ENCODE measurements at places on chromosomes 3 and 15.

DNA sequence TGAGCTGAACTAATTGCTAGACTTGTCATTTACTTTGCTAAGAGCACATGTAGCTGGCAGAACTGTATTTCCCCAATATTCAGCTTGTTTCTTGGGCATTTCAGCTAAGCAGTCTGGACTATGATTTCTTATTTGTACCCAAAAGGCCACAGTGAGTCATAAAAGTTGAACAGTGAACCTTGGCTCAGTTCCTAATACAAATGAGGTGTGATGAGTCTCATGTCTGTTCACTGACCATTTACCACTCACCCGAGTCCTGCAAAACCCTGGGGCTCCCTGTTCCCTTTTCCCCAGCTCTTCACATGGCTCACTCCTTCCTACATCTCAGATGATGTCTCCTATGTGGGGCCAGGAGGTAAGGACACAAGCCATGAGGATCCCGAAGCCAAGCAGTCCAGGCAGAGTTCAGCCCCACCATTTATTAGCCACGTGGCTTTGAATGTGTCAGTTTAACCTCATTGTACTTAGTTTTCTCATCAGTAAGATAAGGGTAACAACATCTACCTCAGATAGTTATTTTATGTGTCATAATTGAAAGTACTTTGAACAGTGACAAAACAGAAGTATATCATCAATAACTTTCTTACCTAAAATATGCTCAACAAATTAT lies 239.3 kb downstream of the IL5RA start:
- DNase-seq = no peak

GRCh38 chr3:194177141-194177540 lies 41.2 kb downstream of the HES1 start:
- no peak for DNase-seq

GRCh38 chr3:187069857-187070516 lies 69.3 kb downstream of the RPL39L start:
- DNase-seq = no peak

- DNase-seq = no peak
These were observed 30.7 kb downstream of the DUOX2 start for GRCh38 chr15:45083223-45083622.

DNA sequence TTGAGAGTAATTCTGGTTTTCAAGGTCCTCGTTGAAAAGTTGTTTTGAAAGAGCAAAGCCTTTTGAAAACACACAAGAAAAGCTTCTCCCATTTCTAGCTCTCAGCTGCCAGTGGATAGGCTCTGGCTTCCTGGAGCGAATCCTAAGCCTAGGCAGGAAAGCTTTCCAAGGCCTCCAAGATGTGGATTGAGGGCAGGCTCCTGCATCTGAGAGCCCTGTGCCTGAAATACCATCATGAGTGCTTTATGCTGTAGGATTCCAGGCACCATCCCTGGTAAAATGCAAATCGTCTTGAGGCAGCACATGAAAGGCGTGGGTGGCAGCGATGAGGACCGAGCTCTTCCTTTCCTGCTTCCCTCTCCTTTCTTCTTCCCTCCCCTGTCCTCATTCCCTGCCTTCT lies 60.7 kb upstream of the CORO2B start:
- no peak for DNase-seq

- DNase-seq = no peak
These were observed 6.4 kb upstream of the ADAM10 start for GRCh38 chr15:58755956-58756355.

- no peak for DNase-seq
These were observed 13.5 kb downstream of the TARS3 start for GRCh38 chr15:101710806-101711205.

GRCh38 chr3:186815435-186815834 lies 9.2 kb upstream of the RFC4 start:
- DNase-seq = no peak

DNA sequence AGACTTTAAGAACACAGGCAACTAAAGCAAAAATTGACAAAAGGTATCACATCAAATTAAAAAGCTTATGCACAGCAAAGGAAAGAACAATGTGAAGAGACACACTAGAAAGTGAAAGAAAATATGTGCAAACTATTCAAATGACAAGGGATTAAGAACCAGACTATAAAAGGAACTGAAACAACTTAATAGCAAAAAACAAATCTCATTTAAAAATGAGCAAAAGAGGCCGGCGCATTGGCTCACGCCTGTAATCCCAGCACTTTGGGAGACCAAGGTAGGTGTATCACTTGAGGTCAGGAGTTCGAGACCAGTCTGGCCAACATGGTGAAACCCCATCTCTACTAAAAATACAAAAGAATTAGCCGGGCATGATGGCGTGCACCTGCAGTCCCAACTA lies 14.4 kb downstream of the NGLY1 start:
- DNase-seq = no peak

GRCh38 chr3:124174476-124174875 lies 182.6 kb upstream of the ROPN1 start:
- no peak for DNase-seq

GRCh38 chr3:81375921-81376320 lies 385.5 kb downstream of the GBE1 start:
- DNase-seq = no peak

GRCh38 chr3:79113876-79114275 lies 653.9 kb downstream of the ROBO1 start:
- no peak for DNase-seq

DNA sequence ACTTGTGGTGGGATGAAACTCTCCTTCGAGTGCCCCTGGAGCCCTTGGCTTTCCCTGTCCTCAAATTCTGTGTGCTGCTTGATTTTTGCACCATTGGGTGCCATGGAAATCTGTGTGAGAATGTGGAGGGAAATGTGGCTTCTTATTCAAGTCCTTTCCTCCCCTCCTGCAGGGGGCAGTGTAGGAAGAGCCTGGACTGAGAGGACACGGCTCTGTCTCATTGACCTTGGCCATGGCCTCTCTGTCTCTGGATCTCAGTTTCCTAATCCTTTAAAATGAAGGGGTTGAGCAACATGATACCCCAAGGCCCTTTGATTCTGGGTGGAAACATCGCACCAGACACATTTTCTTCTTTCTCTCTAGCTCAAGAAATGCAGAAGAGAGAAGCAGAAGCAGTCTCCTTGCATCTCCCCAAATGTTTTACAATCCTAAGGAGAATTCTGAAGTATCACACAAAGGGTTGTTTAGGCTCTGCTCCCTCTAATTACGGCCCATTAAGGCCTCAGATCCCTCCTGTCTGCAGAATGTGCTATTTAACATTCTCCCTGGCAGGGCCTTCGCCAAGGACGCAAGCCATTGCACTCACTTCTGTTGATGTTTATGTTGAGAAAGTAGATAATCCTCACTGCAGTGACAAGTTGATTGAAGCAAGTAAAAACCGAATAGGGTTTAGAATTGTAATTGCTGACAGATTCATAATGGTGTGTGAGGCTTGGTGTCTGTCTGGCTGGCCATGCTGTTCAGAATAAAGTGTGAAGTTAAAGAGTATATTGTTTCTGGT lies 169.1 kb downstream of the TPRG1 start:
- DNase-seq = no peak

GRCh38 chr3:58965865-58966264 lies 84.0 kb downstream of the CFAP20DC start:
- DNase-seq = no peak

DNA sequence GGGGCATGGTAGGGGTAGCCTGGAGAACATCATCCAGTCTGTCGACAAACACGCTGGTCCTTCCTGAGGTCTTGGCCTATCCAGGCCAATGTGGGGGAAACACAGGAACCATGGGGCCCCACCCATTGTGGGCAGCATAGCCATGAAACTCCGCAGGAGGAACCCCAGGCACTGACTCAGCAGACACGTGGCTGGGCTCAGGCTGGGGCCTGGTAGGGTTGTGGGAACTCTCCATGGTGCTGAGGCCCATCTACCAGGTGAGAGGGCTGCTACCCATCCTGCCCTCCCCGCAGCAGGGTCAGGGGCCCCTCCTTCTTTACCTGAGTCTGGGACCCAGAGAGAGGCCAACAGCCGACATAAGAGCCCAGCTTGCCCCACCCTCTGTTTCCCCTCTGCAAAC lies 22.6 kb upstream of the CACNA2D2 start:
- DNase-seq = peak; percentile 14

DNA sequence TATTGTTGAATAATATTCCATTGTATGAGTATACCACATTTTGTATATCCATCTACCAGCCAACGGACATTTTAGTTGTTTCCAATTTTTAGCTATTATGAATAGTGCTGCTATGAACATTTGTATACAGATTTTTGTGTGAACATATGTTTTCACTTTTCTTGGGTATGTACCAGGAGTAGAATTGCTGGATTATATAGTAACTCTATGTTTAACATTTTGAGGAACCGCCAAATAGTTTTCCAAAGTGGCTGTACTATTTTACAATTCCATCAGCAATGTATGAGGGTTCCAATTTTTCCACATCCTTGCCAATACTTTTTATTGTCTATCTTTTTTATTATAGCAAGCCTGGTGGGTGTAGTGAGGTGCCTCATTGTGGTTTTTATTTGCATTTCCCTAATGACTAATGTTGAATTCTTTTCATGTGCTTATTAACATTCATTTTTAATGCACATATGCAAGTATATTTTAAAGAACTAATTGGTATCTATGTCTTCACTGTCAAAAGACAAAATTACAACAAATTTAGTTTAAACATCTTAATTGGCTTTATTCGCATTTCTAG lies 77.5 kb upstream of the PIAS1 start:
- DNase-seq = no peak

DNA sequence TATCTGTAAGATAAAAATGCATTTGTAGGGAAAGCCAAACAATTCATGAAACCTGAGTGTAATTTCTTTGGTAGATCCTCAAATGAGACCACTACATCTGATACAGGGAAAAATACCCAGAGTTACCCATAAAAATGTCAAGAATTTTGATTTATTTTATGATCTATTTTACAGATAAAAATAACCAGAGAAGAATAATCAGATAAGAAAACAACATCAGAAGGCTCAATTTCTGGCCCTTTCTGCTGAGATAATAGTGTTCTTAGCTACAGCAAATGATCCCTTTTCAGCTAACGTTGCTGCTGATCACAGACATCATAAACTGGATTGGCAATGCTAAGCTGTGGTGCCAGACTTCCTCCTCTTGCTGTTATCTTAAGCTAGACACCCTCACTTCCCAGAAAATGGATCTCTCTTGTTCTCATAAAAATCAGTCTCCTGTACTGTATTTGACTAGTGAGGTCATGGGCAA lies 21.3 kb upstream of the TMEM108 start:
- DNase-seq = no peak

- no peak for DNase-seq
These were observed 13.5 kb upstream of the MYO5C start for GRCh38 chr15:52309154-52309548.

DNA sequence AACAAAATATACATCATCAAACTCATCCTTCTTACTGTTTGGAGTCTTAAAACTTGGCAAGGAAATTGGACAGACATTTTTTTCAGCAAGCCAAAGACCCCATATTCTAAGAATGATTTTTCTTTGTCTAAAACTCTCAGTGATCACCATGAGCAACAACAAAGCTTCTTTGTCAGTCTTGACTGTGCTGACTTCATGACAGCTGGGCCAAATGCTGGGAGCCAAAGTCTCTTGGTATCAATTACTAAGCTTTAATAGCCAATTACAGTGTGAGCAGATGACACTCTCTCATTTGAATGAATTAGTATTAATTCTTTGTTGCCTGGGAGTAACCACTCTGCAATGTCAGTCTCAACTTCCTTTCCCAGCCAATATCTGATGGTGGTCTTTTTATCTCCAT lies 48.1 kb upstream of the GK5 start:
- DNase-seq = no peak

DNA sequence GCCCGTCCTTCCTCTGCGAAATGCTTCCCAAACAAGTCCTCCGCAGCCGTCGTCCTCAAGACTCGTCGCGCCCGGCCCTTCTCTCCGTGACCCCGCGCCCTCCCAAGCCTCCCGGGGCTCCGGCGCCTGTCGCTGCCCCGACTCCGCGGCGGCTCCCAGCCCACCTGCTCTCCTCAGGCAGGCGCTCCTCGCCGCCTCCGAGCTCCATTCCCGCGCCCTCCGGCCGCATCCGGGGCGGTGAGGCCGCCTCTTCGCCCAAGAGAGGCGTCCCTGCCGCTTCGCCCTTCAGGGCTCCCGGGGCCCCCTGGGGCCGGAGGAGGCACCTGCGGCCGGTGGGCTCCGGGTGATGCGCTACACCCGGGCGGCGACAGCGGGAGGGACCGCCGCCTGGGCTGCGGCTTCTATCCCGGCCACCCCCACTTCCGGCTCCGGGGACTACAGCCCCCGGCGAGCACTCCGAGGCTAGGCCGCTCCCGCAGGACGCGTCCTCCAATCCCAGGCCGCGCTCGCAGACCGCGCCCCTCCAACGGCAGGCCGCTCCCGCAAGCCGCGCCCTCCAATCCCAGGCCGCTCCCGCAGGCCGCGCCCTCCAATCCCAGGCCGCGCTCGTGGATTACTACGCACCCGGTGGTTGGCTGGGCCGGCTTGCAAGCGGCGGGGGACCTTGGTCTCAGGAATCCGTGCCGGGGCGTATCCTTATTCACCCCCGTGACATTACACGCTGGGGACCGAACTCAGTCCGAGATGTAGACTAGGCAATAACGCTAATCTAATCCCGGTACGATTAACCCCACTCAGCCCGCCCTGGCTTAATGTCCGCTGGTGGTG lies at the start of gene RUBCN:
Gene RUBCN, minus strand, starts transcription at position 414 of the 828 bp plus-strand sequence. Its CDS starts 185 bp downstream, at position 229.
- peak; percentile 97 for DNase-seq

DNA sequence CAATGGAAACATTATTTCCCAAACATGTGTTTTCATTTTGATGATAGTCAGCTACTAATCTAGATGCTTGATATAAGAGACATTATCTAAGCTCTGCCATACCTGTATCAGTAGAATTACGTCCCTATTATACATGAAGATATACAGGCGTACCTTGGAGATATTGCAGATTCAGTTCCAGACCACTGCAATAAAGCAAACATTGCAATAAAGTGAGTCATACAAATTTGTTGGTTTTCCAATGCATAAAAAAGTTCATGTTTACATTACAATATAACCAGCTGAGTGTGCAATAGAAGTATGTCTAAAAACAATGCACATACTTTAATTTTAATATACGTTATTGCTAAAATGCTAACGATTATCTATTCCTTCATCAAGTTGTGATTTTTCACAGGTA lies 236.0 kb upstream of the ZNF717 start:
- no peak for DNase-seq

GRCh38 chr15:47035475-47036406 lies 681.6 kb upstream of the SEMA6D start:
- DNase-seq = no peak

- DNase-seq = no peak
These were observed 195.9 kb upstream of the LRRN1 start for GRCh38 chr3:3603351-3603750.

GRCh38 chr3:162250782-162251181 lies 754.2 kb downstream of the OTOL1 start:
- no peak for DNase-seq
